ENCODE measurements at places on chromosomes 11 and 22.

DNA sequence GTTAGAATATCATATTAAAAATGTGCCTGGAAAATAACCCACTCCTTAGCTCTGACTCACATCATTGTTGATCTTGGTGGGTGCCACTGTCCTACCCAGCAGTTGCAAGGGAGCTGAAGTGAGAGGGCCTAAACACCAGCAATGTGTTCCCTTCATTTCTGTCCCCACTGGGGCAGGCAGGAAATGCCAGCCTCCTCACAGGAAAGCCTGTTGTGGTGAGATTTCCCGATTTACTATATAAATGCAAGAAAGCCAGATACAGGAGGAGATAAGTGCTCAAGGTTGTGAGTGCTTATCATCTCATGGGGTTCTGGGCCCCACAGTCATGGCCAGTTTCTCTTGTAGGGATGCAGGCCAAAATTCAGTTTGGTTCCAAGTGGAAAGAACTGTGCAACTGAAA, 15.8 kb upstream of the FLI1 start:
- no peak for DNase-seq

DNA sequence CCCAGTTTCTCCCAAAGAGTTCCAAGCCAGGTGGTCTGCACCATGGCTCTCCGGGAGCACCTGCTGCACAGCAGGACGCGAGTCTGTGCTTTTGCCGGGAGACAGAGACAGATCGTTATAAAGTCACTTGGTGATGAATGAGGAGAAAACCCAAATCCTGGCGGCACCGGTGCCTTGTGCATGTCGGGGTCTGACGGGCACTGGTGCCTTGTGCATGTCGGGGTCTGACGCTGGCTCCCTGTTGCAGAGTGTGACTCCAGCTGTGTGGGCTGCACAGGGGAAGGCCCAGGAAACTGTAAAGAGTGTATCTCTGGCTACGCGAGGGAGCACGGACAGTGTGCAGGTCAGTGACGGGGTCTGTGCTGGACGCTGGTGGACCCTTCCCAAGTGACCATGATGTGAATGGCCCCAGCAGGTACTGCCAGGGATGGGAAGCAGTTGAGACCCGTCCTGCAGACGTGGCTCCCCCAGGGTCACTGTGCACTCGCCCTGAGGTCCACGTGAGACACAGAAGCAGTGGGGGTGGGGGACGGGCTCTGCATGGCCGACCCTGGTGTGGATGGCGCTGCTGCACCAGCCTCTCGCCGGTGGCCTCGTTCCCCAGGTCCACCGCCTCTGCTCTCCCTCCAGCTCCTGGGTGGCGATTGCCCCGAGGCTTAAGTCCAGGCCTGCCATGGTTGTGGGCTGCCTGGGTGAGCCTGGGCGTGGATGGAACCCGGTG, 5.8 kb downstream of the CRELD2 start:
- no peak for DNase-seq

- DNase-seq, result no peak
Observed at GRCh38 chr11:80417681-80418080, 976.9 kb upstream of the TENM4 start.

DNA sequence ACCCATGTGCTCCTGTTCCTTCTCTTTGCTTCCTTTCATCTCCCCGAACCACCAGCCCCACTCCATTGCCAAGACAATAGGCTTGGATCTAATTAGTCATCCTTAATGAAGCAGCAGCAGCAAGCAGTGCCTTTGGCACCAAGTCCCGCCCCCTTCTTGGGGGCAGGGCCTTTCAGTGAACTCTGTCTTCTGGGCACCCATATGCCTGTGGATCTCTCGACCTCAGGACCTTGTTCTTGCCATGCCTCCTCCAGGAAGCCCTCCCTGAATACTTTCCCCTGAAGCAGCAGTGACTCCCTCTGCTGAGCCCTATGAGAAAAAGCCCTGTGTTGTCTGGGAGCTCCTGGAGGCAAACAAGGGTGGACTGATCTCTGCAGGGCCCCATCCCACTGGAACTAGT, 32.1 kb downstream of the ARHGEF17 start:
- no peak for DNase-seq

- no peak for DNase-seq
Observed at GRCh38 chr11:130480186-130480585, 31.7 kb downstream of the ADAMTS15 start.

DNA sequence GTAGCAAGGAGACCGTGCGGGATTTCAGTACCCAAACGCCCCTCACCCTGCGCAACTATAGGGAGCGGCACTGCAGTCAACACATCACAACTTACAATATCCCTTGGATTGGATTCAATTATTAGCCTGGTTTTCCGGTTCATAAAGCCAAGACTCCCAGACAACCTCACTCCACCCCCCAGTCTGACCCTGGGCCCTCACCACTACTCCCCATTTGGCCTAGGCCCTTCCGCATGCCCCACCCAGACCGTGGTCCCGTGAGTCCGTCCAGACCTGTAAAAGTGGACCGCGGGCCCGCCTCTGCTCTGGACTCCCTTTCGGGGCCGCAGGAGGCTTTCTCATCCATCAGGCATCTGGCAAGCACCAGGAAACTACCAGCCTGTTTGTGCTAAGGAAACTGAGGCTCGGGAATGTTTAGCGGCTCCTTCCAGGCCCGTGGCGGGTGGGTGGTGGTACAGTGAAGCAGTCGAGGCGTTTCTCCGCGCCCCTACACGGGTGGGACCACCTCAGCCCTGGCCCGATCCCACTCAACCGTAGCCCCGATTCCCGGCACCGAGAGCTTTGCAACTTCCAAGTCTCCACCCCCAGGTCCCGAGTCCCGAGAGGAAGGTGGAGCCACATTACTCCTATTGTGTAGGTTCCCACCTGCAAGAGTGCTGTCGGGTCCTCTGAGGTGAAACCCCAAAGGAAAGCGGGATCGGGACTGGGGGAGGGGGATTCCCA, 679 bp upstream of the DPP3 start:
- no peak for DNase-seq
